Epithelial cell of esophagus (primary cell): ENCODE measurements at places on chromosomes 13 and 19.
A peak's percentile ranks its signal among the peaks of the same experiment; 100 is the strongest.

GRCh38 chr19:39112338-39112890 lies 13.2 kb upstream of the PAK4 start:
- peak; percentile 96 for DNase-seq

DNA sequence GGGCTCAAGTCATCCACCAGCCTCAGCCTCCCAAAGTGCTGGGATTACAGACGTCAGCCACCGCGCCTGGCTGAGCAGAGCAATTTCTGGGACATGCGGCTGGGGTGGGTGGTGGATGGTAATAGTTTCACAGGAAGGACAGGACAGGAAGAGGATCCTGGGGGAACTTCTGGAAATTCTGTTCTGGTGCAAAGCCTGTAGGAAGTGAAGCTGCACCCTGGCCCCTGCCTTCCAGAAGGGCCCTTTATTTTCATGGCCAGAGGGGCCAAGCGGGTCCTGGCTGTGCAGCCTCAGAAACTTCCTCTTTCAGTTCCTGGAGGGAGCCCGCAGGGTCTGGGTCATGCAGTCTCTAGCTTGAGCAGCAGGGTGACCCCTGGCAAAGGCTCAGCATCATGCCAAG lies 15.7 kb downstream of the FEM1A start:
- no peak for DNase-seq

DNA sequence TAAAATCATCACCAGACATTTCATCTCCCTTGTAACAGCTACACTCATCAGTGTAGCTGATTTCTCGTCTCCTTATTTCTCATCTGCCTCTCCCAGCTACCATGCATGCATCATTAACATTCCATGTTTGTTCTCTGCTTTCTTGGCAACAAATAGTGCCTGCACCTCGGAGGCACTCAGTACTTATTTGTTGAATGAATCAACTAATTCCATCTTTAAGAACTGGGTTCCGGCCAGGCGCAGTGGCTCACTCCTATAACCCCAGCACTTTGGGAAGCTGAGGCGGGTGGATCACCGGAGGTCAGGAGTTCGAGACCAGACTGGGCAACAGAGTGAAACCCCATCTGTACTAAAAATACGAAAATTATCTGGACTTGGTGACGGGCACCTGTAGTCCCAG lies 63.9 kb upstream of the GTF3A start:
- DNase-seq: no peak

- peak; percentile 76 for DNase-seq
Observed at GRCh38 chr13:44801990-44802389, 187.3 kb downstream of the NUFIP1 start.

- no peak for DNase-seq
Observed at GRCh38 chr13:113849981-113850721, 13.7 kb downstream of the GAS6 start.

DNA sequence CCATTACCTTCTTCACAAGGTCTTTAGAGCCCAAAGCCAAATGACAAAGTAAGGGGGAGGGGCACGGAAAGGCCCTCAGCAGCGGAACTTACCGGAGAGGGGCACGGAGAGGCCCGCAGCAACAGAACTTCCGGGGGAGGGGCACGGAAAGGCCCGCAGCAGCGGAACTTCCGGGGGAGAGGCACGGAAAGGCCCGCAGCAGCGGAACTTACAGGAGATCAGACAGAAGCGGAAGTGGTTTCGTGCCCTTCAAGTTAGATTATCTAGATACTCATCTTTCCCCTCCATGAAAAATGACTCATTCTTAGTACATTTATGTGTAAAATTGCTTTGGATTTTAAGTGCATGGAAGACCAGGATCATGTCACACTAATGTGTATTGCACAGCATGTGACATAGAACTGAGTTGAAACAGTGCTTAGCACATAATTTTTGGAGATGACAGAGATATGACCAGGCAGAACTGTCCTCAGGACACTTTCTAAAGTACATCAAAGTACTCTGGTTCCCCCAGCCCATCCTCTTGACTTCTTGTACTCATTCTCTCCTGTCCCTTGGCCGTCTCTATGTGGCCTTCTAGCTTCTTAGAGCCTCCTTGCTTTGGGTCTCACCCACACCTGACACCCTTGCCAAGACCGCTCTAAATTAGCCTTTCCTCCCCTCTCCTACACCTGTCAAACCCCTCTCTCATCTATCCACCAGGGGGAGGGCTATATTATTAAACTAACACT lies 25.7 kb upstream of the TPTE2 start:
- peak; percentile 19 for DNase-seq

GRCh38 chr19:38204096-38204495 lies 19.9 kb downstream of the DPF1 start:
- DNase-seq: no peak

DNA sequence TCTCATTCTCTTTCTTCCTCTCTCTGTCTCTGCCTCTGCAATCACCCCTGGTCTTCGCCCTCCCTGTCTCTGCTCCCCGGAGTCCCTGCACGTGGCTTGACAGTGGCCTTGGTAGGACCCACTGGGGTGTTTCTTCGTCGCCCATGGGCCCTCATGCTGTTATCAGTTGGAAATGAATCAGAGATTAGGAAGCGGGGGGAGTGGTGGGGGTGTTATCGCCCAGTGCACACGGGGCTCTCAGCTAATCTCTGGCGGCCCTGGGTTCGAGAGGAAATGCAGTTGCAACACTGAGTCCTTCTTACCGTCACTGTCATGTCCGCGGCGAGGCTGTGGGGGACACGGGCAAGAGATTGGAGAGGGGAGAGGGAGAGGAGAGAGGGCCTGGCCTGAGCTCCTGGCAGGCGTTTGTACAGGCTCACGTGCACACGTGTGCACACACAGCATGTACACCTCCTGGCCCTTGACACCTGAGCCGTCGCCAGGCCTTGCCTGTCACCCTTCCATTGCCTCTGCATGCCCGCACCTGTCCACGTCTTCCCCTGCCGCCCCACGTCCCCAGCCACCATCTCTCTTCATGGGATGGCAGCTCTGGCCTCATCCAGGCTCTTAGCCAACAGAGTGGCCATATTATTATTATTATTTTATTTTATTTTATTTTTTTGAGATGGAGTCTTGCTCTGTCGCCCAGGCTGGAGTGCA lies 37.8 kb upstream of the SLC7A10 start:
- no peak for DNase-seq

- peak; percentile 52 for DNase-seq
Observed at GRCh38 chr13:98173431-98174152, 3.5 kb downstream of the RNF113B start.

- no peak for DNase-seq
Observed at GRCh38 chr19:48552406-48553322, 692 bp downstream of the SULT2B1 start.

- peak; percentile 48 for DNase-seq
Observed at GRCh38 chr19:35903550-35904179, 1.3 kb downstream of the HCST start.

- DNase-seq: peak; percentile 9
Observed at GRCh38 chr13:32086791-32087441, 55.3 kb downstream of the FRY start.

DNA sequence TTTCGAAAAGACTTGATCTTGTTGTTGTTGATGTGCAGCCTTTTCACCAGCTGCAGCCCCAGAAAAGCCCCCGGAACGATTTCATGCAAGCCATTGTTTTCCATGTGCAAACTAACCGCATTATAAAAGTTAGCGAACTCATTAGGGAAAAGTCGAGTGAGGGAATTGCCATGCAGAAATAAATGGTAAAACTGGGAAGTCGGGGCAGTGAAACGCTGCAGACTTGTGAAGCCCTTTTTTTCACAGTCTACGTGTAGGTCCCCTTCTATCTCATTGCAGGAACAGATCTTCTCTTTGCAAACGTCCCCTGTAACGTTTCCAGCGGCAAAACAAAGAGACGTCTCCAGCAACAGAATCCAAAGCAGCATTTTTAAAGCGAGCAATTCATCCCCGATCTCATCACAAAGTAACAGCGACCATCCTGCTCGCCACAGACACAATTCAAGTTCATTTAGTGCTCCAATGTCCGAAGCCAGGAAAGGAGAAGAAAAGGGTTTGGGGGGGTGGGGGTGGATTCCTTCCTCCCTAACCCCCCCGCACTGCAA lies 1.1 kb downstream of the SLITRK1 start:
- DNase-seq: no peak

DNA sequence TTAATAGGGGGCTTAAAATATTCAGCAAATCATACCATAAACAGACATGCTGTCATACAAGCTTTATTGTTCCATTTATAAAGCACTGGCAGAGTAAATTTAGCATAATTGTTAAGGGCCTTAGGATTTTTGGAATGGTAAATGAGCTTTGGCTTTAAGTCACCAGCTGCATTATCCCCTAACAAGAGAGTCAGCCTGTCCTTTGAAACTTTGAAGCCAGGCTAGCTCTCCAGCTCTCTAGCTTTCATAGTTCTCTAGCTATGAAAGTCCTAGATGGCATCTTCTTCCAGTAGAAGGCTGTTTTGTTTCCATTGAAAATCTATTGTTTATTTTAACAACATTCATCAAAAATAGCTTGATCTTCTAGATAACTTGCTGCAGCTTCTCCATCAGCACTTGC lies 420.8 kb upstream of the GPC6 start:
- no peak for DNase-seq

GRCh38 chr13:35964011-35964862 lies 166.9 kb downstream of the DCLK1 start:
- DNase-seq: no peak

DNA sequence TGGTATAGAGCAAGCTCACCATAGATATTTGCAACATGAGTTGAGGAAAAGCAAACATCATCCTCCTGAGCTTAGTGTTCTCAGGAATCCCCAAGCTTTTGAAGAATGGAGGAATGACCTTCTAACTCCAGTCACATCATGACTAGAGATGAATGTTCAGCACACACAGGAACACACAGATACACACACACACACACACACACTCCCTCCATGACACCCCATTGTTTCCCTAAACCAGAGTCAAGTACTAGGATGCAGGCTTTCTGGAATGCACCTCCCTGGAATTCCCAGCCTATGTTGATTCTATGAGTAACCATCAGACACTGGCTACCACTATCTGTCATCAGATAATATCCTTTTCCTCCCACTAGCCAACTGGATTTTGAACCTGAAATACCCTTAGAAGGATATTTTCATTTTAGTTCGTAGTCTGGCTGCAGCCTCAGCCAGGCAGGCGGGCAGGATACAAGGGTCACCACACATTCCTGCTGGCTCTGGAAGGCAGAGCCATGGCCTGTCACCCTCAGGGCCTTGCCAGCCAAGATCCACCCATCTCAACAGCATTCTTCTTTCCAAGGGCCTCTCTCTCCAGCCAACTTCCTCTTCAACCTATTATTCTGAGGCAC lies 162.4 kb downstream of the FOXO1 start:
- peak; percentile 90 for DNase-seq

DNA sequence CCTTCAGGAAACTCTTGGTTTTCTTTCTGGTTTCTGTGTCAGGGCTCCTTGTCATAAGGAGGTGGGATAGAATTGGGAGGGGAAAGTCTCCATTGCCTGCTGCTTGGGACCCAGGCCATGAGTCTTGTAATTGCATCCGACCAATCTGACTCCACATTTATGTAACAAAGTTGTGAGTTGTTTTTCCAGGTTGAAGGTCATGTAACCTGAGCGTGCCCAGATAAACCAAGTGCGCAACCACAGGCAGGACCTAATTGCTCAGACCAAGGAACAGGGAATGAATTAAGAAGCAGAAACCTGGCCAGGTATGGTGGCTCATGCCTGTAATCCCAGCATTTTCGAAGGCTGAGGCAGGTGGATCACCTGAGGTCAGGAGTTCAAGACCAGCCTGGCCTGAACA lies 17.8 kb downstream of the RASL11A start:
- no peak for DNase-seq

DNA sequence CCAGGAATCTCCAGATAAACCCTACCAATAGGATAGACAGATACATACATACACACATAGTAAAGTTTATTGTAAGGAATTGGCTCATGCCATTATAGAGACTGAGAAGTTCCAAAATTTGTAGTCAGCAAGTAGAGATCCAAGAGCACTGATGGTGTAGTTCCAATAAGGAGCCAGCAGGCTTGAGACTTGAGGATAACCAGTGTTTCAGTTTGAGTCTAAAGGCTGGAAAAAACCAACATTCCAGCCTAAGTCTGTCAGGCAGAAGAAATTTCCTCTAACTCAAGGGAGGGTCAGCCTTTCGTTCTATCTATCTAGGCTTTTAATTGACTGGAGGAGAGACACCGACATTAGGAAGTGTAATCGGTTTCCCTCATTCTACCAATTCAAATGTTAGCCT lies 110.2 kb upstream of the TSHZ3 start:
- no peak for DNase-seq

GRCh38 chr19:485583-486236 lies 10.6 kb upstream of the MADCAM1 start:
- DNase-seq: peak; percentile 37

- DNase-seq: peak; percentile 56
Observed at GRCh38 chr13:20828539-20829364, 55.0 kb upstream of the EEF1AKMT1 start.

- peak; percentile 69 for DNase-seq
Observed at GRCh38 chr19:17762505-17763229, 11.4 kb downstream of the FCHO1 start.

DNA sequence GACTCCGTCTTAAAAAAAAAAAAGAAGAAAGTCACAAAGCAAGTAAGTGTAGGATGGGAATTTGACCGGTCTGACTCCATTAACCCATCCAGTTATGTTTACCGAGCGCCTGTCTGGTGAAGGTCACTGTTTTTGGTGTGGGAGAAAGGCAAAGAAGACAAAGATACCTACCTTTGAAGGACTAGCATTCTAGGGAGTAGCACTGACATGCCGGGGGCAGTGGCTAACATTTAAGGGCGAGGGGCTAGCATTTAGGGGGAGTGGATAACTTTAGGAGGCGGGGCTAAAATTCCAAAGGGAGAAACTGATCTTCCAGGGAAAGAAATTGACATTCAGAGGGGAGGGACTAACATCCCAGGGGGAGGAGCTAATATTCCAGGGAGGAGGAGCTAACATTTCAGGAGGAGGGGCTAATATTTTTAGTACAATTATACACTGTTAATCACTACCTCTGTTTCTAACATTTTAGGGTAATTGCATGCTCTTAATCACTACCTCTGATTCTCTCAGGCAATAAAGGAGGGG lies 8.7 kb downstream of the GPR32 start:
- no peak for DNase-seq

DNA sequence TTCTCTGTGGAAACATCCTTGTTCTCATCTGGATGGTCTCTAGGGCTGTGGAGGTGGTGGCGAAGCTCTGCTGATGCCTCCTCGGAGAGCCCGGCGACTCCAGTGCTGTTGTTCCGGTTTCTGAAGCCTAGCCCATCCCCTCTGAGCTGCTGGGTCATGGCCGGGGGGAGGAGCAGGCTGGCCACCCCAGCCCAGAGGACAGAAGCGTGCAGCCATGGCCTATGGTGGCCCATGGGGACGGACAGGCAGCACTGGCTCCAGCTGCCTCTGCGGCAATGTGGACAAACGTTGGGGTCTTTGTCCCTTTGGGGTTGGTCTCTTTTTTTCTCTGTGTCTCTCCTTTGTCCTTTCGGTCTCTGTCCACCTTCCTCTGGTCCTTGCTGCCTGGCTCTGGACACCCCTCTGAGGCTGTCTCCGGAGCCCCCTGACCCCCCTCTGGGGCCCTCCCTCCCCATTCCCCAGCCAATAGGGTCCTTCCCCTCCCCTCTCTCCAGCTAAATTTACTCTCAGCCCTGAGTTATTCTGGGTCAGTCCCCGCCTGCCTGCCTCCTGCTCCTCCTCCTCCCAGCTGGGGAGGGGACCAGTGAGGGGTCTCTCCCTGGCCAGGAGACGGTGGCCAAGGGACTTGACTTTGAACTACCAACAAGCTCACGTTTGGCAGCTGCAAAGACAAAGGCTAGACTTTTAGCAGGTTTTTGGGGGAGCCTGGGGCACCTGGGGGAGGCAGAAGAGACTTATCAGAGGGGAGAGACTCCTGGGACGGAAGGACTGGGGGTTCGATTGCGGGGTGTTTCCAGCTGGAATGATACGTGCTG lies at the start of gene HRC:
TSS of gene HRC (minus strand) at position 392 of the 815 bp plus-strand sequence. CDS start at position 233, 159 bp downstream.
- DNase-seq: no peak
